ENCODE measurements at places on chromosomes 5 and 9. TPM values are rescaled to one million over a fixed set of nuclear protein-coding genes. Genes with fewer than 3 reads are reported as not detected.

ARL14EPL gene
- polyA plus RNA-seq: 0.18 TPM

GRCh38 chr9:72564479-72565281, 43.3 kb downstream of the TMC1 start:
- DNase-seq: no peak

DPP7 gene
- polyA plus RNA-seq: 476 TPM

MCC gene
- 5.1 TPM for polyA plus RNA-seq

- DNase-seq: no peak
Measured at GRCh38 chr9:121266906-121267650, 884 bp upstream of the GSN start.

DNA sequence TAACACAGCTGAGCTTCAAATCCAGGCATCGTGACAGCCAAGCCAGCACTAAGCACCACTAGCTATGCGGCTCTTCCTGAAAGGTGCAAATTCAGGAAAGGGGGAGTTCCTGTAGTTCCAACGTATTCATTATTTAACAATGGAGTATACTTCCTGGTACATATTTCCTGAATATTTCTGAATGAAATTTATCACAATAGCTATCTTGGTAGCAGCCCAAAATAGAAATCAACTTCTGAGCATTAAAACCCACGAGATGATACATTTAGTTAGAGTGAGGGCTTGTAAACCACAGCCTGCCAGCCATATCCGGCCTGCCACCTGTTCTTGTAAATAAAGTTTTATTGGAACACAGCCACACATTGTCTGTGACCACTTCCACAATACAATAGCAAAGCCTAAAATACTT, 109.7 kb upstream of the RETREG1 start:
- DNase-seq: no peak

- DNase-seq: no peak
Measured at GRCh38 chr9:100066539-100066938, 32.3 kb downstream of the ERP44 start.
